SW 1271 (cell line): ENCODE measurements at places on chromosomes 12 and 14.

- DNase-seq: no peak
These were observed 524 bp upstream of the P2RX2 start for GRCh38 chr12:132617822-132618682.

DNA sequence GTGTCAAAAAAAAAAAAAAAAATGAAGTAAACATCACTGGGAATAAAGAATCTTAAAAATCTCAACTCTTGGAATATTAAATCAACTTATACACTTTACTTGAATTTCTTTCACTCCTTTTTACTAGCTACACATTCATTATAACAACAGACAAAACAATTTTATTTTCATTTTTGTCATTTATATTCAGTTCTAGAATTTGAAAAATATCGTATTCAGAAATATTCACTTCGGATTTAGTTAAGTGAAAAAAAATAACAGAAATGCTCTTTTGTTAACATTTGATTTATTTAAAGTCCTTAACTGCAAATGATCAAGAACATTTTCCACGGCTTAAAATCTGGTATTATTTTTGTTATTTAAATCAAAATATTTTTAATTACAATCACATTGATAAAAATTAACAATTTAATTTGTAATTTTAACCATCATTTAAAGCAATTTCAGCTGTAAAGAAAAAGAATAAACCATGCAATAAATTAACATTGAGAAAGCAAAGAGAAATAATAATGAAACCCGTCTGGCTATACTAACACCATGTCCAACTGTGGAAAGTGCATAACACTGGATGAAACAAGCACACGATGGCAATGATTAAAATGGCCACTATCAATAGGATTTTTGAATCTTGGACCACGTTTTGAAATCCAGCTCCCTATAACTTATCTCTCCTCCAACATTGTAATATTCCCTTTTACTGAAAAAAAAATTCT, 5.2 kb downstream of the FOXA1 start:
- no peak for DNase-seq

- no peak for DNase-seq
These were observed 17.7 kb upstream of the DHRS2 start for GRCh38 chr14:23618415-23618988.

GRCh38 chr14:37620856-37621255, 25.4 kb downstream of the TTC6 start:
- DNase-seq: no peak

DNA sequence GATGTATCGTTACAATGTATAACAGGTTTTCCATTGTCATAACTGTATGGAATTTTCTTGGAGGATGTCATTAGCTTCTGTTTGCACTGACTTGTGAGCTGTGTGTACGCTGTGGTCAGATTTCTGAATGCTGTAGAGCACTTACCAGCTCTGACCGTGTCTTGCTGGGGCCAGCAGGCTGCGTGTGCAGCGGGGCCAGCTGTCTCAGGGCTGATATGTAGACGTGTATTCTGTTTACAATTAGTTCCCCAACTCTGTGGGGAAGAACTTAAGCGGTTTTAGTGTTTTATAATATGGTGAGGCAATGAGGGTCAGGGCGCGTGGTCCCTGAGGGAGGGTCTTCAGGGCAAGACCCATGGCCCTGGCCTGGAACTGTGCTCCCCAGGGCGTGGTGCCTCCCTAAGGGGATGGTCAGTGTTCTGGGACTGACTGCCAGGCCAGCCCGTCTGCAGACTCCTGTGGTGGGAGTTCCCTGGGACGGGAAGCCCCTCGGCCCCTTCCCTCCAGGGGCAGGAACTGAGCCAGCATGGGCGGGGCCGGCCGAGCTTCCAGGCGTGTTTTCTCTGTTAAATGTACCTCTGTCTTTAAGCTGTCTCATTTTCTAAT, 18.7 kb downstream of the XRCC3 start:
- DNase-seq: no peak

DNA sequence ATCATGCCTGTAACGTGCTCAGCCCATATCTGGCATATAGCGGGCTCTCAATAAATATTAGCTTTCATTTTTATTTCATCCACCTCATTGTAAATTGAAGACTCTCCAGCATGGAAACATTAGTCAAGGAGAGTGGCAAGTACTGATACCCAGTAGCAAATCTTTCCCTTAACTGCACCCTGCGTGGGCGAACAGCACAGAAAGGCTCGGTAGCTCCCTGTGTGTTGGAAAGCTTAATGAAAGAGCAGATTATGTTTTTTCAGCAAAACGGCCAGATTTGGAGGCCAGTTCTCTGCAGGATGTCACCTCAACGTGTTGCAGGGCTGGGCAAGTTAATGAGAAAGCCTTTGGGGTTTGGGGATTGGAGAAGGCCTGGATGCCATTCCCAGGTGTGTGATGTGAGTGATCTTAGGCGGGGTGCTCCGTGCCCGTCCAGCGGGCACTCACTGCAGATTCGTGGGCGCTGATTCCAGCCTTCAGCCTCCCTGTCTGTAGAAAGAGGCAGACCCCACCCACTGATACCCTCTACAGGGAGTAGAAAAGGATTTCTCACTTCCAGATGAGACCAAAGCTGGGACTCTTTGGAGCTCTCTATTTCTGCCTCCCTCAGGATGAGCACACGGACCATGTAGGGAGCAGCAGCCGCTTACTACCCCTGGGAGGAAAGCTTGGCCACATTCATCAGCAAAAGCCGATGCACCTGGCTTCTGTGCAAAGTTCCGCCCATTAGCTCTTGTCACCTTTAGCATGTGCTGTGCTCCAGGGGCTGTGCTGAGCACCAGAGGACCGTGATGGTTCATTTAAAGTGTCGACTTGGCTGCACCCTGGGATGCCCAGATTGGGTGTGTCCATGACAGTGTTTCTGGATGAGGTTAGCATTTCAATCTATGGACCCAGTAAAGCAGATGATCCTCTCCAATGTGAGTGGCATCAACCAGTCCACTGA, 29.1 kb downstream of the C14orf132 start:
- no peak for DNase-seq

GRCh38 chr12:121668750-121669520, 519 bp downstream of the MORN3 start:
- peak; percentile 25 for DNase-seq

GRCh38 chr12:107402041-107403022, 283.3 kb upstream of the PWP1 start:
- DNase-seq: peak; percentile 69

DNA sequence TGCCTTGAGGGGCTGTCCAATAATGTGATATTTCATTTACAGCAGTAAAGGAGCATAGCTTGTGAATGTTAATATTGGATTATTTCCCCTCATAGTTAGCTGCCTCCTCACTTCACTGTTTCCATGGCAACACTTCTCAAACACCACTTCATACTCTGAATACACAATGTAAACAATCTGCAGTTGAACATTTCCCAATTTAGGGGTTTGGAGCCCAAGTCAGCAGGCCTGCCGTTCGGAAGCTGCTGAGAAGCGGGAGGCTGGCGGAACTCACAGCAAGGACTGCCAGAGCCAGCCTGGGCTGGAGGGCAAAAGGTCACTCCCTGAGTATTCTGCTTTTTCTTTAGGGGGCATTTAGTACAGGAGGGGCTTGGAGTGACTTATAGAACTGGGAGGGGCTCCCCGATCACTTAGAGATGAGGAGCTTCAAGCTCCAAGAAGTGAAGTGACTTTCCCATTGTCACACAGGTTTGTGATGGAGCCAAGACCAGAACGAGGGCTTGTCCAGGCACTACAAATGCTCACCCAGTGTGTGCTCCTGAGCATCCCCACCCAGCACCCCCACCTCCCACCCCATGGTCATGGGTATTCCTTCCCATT, 12.1 kb upstream of the SLC24A4 start:
- no peak for DNase-seq

GRCh38 chr12:34604631-34605509, 582.6 kb downstream of the ALG10 start:
- no peak for DNase-seq

DNA sequence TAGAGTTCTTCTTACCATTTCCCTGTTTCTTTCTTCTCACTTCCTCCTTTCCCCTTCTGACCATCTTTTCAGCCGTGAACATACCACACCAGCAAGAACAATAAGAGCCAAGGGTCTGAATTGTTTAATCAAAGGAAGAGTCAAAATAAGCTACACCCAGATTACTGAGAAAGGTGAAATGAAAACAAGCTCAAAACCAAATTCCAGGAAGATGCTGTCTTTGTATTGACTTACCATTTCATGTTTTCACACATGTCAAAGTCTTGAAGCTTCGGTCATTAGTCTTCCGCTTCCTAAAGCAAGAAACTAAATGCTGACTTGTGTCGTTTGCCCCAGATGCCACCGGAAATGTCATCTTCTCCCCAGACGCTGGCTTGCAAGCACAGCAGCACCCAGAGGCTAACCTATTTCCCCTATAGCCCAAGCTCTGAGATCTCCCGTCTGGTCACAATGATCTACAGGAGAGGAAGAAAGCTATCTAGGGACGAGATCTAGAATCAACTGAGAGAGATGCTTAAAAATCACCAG, 136.5 kb upstream of the AMIGO2 start:
- no peak for DNase-seq

DNA sequence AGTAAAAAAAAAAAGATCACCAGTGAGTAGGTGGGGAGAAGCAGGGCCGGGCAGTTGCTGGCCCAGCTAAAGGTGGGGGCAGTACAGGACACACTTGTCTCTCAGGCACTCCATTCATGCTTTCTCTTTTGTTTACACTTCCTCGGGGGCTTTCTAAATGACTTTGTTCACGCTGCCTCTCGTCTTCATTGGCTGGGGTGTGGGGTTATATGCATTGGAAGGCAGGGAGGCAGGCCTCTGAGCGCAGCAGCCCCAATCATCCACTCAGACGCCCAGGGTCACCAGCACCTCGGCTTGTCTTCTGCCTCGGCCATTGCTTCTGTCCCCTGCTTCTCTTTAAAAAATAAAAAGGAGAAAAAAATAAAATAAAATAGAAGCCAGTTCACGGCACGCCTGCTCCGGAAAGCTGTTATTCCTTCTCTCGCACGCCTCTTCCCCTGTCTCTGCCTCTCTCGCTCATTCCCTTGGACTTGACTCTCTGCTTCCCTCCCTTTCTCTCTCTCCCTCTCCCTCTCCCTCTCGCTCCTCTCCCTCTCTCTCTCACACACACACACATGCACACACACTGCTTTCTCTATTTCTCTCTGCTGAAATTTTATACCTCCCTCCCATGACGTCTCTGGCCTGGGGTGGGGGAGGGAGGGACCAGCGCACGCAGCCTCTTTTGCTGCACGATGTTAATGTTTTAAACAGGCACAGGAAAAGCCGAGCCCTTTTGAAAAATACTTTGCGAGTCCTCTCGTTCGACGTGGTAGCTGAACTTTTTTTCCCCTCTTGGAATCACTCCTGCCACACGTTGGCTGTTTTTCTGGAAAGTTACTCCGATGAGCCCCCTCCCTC, at the start of gene TGFB3:
TGFB3 (minus strand) TSS at position 570 of the 840 bp plus-strand sequence. CDS start 1,102 bp downstream, outside the sequence.
- no peak for DNase-seq

GRCh38 chr14:22088614-22089342, 415.2 kb upstream of the OR4E1 start:
- no peak for DNase-seq

- no peak for DNase-seq
These were observed 37.6 kb downstream of the BCAT1 start for GRCh38 chr12:24911271-24911791.

- peak; percentile 33 for DNase-seq
These were observed 1.6 kb downstream of the SLC16A7 start for GRCh38 chr12:59597385-59597781.

GRCh38 chr14:23299211-23299957, 3.3 kb downstream of the PPP1R3E start:
- DNase-seq: peak; percentile 62

GRCh38 chr12:123478762-123479161, 20.8 kb downstream of the SNRNP35 start:
- no peak for DNase-seq

- no peak for DNase-seq
These were observed 365.8 kb upstream of the MGAT4C start for GRCh38 chr12:86621957-86622356.

DNA sequence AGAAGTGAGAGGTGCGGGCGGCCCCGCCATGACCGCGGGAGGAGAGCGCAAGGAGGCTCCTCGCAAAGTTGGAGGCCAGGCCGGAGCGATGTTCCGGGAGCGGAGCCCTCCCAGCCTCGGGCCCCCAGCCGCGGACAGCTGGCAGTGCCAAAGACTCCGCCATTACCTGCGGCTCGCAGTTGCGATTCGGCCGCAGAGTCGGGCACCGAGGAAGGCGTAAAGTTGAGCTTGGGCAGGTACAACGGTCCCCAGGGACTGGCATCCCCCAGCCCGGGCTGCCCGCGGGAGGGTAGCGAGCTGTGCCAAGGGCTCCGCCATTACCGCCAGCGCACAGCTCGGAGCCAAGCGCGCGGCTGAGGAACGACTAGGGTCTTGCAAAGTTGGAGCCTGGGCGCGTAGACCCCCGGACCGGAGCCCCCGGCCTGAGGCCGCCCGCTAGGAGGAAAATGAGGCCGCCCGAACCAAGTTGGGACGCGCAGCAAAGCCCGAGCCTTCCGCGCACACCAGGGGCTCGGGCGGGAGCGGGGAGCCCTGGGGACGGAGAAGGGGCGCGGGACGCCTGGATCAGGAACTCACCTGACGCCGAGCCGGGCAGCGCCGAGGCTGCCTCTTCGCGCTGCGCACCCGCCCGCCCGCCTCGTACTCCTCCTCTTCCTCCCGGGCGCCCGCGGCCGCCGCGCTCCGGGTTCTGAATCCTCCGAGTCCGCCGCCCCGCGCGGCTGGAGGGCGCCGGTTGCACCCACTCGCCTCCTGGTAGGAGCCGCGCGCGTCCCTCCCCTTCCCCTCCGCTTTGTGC, 677 bp downstream of the NOS1 start:
- no peak for DNase-seq

- no peak for DNase-seq
These were observed 14.0 kb upstream of the TBPL2 start for GRCh38 chr14:55454264-55455002.

DNA sequence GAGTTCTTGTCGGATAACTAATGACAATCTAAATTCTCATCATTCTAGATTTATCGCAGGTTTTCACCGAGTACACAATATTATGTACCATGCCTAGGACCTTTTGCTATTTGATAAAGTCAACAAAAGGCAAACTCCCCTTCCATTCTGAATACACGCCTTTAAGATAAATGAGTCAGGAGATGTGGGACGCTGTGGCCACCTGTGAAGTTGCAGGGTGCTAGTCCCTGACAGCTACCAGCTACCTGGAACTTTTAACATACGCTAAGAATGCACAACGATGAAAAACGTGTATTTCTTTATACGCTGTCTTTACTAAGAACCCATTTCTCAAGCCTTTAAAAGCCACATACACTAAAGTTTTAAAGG, 678 bp downstream of the MDM1 start:
- no peak for DNase-seq

DNA sequence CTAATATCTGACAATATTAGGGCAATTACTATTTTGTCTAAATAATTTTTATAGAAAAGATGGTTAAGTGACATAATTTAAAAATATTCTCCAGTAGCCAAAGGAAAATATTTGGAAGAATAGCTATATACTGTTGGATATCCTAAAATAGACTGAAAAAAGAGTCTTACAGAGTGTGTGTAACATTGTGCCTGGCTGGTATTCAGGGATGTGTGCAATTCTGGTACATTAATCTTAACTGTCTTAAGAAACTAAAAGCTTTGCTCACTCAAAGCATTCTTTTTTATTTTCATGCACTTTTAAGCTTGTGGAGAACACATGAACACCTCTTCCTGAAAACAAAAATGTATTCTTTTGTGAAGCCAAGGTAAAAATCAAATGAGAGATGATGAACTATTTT, 10.1 kb upstream of the NR2C1 start:
- DNase-seq: no peak
